GM12892 (cell line): ENCODE measurements at places on chromosomes 16 and 17.
A peak's percentile ranks its signal among the peaks of the same experiment; 100 is the strongest.

DNA sequence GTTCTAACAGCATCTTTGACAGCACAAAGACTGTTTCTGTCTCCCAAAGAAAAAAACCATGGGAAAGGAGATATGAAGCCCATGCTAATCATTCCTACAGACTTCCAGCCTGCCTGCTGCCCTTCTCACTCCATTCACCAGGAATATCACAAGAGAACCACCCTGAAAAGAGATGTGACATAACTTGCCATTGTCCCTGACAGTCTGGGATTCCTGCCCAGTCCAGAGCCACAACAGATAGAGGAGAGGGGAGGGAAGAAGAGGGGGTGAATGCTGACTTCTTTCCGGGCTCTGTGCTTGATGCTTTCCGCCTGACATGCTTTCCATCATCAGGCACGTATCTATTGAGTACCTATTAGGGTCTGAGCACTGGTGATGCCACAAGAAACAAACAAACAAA is 31.6 kb upstream of the ASIC2 start:
- DNase-seq = no peak

DNA sequence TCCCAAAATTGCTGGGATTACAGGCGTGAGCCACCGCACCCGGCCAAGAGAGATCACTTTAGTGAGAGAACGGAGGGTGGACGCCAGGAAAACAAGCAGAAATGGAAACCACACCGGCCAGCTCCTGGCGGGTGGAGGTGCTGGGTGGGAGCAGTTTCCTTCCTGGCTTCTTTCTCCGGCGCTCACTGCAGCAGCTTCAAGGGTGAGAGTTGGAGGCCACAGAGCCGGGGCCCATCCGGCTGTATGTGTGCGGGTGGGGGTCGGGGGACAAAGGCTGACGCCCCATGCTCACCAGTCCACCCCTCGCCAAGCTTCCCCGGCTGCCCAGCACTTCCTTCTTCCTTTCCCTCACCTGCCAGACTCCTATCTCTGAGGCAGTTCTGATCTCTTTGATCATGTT is 13.5 kb upstream of the BHLHA9 start:
- DNase-seq = no peak

DNA sequence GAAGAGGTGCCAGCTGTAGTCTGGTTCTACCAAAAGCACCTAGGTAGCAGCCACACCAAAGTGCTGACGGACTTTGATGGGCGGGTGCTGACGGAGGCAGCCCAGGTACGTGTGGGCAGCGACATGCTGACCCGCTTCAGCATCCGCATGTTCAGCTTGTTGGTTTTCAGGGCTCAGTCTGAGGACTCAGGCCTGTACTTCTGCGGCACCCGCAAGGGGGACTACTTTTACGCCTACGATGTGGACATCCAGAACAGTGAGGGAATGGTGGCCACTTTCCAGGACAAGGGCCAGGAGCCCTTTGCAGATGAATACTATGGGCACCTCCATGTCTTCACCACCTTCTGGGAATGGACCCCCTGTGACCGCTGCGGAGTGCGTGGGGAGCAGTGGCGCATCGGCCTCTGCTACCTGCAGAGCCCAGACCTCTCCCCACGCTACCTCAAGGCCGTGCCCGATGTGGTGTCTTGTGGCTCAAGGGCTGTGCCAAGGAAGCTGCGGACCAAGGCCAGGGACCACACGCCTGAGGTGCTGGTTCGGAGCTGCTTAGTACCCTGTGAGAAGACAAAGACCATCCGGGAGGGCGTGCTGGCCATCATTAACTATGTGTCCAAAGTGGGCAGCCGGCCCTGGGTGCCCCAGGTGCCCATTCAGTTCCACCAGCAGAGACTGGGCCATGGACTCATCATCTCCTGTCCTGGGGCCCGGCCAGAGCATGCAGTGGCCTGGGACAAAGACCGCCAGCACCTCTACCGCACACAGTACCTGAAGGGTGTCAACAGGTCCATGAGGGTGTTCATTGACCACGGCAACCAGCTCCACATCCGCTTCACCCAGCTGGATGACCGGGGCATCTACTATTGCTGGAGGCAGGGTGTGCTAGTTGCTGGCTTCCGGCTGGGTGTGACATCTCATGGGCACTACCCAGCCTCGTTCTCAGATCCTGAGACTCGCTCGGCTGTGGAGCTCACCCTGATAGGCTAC is 5.0 kb upstream of the EFTUD2 start:
- DNase-seq = no peak

DNA sequence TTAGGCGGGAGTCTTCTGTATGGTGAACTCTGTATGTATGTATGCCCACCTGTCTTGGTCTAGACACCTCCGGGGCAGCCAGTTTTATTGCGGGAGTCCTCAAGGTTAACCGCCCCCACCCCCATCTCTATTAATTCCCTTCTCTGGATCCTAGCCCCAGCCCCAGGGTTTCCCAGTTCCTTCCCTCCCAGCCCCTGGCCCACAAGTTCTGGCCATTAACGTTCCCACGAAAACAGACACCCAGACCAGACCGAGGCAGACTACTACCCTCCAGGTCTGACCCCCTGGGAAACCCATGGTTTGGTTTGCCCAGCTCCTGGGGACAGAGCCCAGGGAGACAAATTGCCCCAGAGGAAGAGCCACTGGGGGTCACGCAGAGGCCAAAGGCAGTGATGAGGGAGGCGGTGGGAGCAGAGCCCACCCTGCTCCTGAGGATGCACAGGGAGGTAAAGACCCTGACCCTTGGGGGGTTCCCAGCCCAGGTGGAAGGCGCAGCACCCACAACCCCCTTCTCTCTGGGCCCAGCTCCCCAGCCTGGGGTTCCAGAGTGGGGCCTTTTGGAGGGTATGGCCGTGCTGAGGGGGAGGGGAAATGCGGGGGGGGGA is 8.5 kb downstream of the TBKBP1 start:
- no peak for DNase-seq

GRCh38 chr17:40354221-40355122 is 10.1 kb downstream of the GJD3 start:
- no peak for DNase-seq

DNA sequence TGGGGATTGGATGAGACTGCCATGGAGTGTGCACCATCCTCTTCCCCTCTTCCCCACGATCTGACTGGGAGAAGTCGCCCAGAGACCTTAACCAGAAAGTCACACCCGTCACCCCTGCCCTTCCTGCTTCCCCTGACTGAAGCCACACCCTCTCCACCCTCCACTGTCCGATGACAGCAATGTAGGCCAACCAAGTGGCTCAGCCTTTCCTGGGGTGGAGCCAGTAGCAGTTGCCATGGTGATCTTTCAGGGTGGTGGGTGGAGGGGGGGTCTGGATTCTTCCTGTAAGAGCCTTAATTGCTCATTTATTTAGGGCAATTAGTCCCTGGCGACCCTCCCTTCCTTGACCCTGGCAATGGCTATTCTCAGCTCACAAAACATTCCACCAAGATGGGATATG is 37.5 kb upstream of the PHB1 start:
- no peak for DNase-seq

DNA sequence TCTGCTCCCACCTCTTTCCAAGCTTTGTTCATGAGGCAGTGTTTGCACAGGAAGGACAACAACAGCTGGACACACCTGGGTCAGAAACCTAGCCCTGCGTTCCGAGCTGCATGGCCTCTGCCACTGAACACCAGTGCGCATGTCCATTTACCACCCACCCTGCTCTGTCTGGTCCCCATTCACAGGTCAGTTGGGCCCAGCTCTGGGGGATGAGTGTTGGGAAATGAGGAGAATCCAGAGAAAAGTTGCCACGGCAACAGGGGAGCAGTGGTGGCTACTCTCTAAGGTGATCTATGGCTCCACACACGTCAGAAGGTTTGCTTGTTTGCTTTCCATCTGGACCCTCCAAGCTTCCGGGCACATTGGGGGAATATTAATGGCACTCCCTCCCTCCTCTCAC is 70.4 kb upstream of the ASIC2 start:
- DNase-seq = no peak

DNA sequence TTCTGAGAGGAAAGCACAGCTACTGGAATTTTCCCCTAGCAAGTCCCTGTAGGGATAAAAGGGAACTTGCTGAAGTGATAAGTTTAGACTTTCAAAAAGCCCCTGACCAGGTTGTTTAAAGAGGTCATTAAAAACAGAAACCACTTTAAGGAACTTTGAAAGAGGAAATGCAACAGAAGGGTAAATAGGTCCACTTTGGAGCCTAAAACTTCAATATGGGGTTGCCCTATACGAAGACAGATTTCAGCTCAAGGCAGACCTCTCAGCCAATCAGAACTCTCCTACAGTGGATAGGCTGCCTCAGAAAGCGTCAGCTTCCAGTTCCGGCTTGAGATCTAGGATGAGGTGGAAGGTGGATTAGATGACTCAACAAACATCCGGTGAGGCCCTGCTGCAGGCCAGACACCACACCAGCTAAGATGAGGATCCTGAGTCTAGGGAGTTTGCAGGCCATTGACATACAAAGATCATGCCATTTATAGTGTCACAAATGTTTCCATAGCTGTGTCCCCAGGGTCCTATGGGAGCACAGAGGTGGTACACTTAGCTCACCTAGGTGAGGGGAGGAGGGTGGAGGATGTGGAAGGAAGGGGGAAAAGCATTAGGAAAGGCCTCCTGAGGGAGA is 7.9 kb upstream of the MFSD6L start:
- DNase-seq = peak; percentile 67

- DNase-seq = no peak
These were observed 235.8 kb downstream of the MAP2K4 start for GRCh38 chr17:12256380-12256995.

DNA sequence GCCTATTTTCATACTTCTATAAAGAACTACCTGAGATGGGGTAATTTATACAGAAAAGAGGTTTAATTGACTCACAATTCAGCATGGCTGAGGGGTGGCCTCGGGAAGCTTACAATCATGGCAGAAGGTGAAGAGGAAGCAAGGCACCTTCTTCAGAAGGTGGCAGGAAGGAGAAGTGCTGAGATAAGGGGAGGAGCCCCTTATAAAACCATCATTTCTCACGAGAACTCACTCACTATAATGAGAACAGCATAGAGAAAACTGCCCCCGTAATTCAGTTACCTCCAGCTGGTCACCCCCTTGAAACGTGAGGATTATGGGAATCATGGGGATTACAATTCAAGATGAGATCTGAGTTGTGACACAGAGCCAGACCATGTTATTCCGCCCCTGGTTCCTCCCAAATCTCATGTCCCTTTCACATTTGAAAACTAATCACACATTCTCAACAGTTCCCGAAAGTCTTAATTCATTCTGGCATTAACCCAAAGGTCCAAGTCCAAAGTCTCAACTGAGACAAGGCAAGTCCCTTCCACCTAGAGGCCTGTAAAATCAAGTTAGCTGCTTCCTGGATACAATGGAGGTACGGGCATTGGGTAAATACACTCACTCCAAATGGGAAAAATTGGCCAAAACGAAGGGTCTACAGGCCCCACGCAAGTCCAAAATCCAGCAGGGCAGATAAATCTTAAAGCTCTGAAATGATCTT is 237.7 kb downstream of the CDH13 start:
- no peak for DNase-seq

GRCh38 chr16:58000706-58001676 is at the start of gene USB1:
USB1 (plus strand) TSS chr16:58001407; CDS start chr16:58001484, 77 bp downstream.
- DNase-seq = peak; percentile 97

GRCh38 chr17:57622683-57623433 is 122.2 kb downstream of the CCDC182 start:
- peak; percentile 37 for DNase-seq

GRCh38 chr16:57373117-57373947 is 1.0 kb downstream of the CX3CL1 start:
- DNase-seq = no peak

DNA sequence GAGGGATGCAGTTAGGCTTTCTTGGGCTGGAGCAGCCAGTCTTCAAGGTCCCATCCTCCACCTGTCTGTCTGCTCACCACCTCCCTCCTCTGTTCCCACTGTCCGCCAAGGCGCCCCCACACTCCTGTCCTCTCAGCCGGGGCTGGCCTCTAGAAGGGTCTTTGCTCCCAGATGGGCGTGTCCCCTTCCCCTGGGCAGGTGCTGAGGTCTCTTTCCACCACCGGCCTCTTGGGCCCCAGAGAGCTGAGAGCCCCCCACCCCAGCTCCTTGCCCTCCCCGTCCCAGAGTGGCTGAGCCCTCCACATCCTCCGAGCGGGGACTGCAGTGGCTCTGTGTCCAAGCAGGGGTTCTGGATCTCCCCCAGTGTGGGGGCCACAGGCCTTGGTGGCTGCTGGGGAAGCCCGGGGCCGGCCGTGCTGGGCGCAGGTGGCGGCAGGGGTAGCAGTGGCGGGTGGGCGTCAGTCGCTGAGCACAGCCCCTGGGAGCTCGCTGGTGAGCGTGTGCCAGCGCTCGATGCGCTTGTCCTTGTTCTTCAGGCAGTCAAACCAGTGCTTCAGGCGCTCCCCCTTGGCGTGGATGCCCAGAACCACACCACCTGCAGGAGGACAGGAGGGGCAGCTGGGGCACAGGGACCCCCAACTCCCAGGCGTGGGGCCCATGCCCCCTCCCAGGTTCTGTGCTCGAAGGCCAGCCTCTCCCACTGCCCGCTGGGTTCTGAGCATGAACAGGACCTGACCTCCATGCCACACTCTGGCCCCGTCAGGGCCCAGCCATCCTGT is 9.8 kb downstream of the SCGB1C2 start:
- no peak for DNase-seq

DNA sequence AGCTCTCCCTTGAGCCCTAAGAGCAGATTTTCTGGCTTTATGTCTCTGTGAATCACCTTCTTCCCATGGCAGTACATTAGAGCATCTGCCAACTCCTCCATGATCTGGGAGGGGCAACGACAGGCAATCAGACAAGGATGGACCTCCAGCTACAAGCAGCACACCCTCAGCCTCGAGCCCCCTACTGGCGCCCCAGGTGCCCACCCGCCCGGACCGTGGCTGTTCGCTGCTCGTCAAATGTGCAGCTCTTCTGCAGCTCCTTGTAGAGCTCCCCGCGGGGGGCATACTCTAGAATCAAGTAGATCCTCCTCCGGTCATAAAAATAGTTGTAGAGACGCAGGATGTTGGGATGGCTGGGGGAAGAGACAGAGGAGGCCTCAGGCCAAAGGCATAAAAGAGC is 3.8 kb downstream of the AURKB start:
- DNase-seq = no peak

DNA sequence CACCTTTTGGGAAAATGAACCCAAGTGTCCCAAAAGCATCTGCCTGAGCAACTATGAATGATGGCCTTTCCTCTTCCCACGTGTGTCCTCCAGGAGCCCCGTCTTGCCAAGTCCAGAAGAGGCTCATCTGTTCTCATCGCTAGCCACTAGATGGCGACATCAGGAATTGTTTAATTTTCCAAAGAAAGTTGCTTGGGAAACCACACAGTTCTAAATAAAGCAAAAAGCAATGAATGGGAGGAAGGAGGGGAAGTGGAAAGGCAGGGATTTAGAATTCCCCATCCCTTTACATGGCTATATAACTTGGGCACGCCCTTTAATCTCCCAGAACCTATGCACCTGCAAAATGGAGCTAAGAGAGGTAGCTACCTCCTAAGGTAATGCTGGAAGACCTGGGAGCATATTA is 9.0 kb upstream of the CDH5 start:
- DNase-seq = no peak

GRCh38 chr17:69913616-69914015 is 161.4 kb upstream of the KCNJ16 start:
- no peak for DNase-seq

GRCh38 chr16:30786115-30786935 is 680 bp downstream of the ZNF629 start:
- no peak for DNase-seq
